ENCODE measurements at places on chromosomes 3 and 15.

- DNase-seq: no peak
Measured at GRCh38 chr15:54273928-54274327, 295.7 kb downstream of the UNC13C start.

DNA sequence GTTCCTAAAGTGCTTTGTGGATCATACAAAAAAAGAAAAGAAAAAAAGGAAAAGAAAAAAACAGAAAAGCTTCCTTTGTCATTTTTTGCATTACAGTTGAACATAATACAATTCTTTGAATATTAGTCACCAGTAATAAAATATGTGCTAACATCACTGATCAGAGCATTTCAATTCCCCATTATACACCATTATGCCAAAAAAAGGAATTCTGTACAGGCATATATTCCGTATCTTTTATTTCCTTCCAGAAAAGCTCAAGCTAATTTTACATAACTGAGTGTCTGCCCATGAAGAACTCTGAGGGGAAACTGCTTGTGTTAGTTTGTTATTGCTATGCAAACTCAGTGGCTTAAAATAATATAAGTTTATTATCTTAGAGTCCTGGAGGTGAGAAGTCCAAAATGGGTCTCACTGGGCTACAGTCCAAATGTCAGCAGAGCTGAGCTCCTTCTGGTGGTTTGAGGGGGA, 377.9 kb downstream of the GAP43 start:
- no peak for DNase-seq

- DNase-seq: no peak
Measured at GRCh38 chr3:65810302-65810701, 228.4 kb downstream of the MAGI1 start.

DNA sequence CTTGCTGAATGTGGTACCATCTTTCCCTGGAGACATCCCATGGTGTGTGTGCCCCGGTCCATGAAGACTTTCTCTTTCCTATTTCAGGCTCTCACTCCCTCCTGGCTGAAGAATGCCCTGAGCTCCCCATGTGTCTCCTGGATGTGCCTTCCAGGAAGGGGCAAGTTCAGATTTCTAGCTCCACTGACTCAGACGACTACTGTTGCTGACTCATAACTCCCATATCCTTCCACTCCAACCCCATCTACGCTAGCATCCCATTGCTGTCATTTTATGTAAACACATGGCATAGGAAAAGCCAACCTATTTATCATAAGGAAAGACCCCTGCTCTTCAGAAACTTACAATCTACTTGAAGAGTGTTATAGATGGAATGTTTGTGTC, 95.0 kb downstream of the ADCY5 start:
- DNase-seq: no peak

DNA sequence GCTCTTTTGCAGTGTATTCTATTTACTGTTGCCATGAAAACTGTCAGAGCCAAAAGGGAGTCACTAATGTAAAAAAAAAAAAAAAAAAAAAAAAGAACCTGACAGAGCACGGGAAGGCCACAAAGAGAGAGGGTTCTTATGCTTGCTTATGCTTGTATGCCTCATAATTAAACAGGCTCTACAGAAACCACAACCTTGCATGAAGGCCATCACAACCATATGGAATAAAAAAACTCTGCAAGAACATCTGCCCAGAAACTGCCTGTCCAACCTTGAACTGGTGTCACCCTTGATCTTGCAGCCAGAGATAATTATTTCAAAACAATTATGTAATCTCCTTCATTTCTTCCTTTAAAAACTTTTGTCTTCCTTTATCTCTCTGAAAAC, 50.1 kb downstream of the CFAP20DC start:
- no peak for DNase-seq

Measured in head of caudate nucleus (tissue), 42 donors.